Erythroblast (primary cell): ENCODE measurements at places on chromosomes 2 and 18.

DNA sequence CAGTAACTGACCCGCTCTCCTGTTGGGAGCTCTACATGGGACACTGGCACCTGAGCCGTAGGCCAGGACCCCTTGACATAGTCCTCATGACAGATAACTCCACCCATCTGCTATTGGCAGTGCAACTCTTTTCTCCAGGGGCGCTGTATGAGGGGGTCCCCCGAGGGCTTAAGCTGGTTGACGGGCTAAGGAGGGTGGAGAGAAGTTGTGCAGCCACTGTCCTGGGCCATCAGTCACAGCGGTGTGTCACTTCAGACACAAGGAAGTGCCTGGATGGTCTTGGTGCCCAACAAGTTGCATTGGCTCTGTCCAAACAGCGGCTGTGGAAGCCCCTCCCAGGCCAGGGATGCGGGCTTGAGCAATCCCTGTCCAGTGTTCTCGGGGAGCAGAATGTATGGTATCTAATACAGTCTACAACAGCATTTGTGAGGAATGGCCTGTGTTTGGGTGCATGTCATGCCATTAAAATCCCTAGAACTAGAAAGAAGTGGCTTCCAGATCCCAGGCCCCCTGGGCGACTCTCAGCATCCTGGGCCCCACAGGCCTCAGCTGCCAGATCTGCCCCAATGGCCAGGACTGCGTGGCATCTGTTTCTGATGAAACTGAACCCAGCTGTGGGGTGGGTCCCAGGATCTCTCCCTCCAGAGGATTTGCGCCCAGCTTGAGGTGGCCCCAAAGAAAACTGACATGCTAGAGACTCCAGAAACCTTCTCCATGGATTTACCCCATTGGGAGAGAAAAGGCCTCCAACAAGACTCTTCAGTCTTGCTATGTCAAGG, 23.3 kb downstream of the TTC32 start:
- no peak for DNase-seq

- no peak for DNase-seq
These were observed 861.7 kb downstream of the SLC4A3 start for GRCh38 chr2:220489121-220489520.

- DNase-seq, result no peak
These were observed 901.6 kb downstream of the EPHA4 start for GRCh38 chr2:220670511-220670910.

DNA sequence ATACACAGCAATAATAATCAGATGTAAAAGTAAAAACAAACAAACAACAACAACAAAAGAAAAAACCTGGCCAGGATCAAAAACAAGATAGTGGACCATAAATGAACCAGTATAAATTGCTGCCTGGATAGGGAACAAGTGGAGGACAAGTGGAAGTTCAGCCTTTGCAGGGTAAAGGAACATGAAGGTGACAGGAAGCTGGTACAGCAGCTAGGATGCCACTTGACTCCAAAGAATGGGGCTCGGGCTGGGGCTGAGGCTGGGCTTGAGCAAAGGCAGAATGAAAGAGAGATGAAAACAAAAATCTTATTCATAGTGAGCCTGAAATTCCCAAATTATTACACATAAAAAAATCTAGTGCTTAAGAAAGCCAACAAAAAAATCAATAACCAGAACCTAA, 146.5 kb downstream of the CDH2 start:
- no peak for DNase-seq

DNA sequence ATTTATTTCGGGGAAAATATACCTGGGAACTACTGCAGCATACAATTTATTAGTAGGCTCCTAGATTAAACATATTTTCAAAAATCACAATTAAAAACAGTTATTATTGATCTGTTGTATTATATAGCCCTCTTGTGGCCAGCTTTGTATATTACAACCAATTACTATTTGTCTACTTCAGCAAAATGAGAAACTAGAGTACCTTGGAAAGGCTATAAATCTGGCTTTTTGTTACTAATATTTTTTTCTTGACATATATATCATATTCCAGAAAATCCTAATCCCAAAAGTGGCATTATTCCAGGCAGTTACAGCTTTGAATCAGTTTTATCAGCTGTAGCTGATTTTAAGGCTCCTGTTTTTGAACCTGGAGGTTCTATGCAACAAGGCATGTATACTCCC, 101.2 kb downstream of the UBR3 start:
- DNase-seq, result peak; percentile 61

- no peak for DNase-seq
These were observed 90.8 kb upstream of the DLX2 start for GRCh38 chr2:172193331-172194089.

GRCh38 chr2:156279446-156280150, 52.9 kb downstream of the NR4A2 start:
- DNase-seq, result no peak

- no peak for DNase-seq
These were observed 9.0 kb upstream of the ONECUT2 start for GRCh38 chr18:57426187-57426586.

DNA sequence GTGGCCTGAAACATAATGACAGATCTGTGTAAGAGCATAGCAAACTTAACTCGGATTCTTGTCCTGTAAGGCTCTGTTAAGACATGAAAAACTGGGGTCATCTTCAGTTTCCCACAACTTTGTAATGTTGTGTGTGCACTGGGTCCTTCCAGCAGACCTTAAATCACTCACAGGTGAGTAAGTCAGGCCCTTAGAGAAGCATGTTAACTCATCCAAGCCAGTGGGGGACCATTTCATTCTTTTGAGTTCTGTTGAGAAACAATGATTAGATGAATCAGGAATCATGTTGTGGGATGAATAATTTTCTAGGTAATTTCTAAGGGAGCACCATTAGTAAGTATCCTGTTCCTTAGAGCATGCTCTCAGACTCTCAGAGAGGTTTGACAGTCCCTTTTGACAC, 167.1 kb downstream of the ESCO1 start:
- DNase-seq, result no peak

DNA sequence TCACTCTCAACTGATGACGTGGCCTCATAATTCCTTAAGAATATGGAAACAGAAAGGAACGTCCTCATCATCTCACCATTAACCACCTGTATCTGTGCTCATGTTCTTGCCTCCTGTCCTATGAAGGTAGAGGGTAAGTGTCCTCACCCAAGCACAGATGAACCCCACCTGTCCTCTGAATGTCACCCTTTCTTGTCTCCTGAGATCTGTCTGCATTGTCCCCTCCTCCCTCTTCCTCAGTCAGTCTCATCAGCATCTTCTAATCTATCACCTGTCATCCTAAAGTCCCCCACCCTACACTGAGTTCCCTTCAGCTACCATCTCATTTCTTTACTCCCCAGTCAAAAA, 39.4 kb upstream of the LPIN2 start:
- DNase-seq, result no peak

- DNase-seq, result no peak
These were observed 4.4 kb upstream of the KLHL29 start for GRCh38 chr2:23380562-23381065.
